ENCODE measurements at places on chromosomes 2 and 18.

DNA sequence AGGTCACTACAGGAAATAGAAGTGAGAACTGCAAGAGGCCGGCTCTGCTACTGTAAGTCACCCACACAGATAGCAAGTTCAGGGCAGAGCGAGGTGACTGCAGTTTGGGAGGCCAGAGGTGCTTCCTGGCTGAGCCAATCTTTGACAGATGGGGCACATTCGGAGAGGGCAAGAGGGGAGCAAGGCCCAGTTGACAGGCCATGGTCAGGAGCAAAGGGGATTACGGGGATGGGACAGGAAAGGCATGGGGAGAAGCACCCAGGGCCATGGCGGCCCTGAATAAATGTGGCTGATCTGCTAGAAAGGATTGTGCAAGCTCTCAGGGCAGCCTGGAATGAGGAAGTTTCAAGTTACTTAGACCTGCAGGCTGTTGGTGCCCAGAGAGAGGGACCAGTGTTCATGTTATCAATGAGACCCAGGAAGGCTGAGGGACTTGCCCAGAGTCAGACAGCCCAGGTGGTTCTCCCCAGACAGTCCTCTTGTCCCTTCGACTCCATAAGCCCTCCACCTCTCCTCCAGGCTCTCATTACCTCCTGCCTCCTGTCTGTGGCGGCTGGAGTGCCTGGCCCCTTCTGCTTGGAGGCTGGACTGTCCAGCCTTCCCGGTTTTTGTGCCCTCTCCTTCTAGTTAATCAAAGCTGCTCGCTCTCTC lies 123.3 kb downstream of the CTIF start:
- DNase-seq = peak; percentile 48

- no peak for DNase-seq
Observed at GRCh38 chr18:66138642-66139041, 387.8 kb downstream of the CDH7 start.

DNA sequence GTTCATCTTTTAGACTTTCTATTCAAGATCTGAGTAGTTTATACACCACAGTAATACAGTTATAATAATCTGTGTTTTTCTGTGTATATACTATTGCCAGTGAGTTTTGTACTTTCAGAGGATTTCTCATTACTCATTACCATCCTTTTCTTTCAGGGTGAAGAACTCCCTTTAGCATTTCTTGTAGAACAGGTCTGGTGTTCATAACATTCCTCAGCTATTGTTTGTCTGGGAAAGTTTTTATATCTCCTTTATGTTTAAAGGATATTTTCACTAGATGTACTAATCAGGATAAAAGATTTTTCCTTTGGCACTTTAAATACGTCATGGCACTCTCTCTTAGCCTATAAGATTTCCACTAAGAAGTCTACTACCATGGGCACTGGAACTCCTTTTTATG lies 705.5 kb downstream of the SLC4A3 start:
- DNase-seq = no peak

- DNase-seq = no peak
Observed at GRCh38 chr2:231917280-231918066, 8.7 kb downstream of the NPPC start.

DNA sequence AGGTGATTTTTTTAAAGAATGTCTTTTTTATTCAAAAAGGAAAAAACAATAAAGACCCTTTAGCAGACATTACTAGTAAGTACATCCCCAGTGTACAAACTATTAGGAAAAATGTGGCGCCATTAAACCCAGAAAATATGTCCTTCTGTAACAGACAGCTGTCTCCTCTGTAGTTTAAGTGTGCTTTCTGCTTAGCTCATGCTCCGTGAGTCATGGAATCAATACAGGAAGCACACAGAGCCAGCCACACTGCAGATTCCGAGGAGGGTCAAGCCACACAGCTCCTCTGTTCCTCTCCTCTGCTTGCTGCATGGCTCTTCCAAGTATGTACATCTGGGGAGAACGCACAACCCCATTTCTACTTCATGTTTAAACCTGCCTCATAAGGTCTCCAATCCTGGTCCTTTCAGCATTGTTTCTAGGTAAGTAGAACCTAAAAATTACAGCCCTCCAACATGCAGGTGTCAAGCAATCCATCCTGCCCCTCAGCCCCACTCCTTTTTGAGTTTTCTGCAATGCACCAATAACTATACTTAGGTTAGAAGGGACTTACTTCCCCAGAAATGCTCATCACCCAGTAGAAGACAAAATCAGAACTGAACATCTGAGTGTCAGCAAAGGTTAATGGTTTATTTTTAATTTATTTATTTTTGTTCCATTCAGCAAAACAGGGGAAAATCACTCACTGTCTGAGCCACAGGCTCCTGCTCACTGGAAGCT lies 37.5 kb downstream of the ACVR1 start:
- peak; percentile 77 for DNase-seq

- DNase-seq = no peak
Observed at GRCh38 chr2:26185304-26185928, 12.5 kb downstream of the GAREM2 start.

GRCh38 chr2:12803607-12804006 lies 86.9 kb downstream of the TRIB2 start:
- no peak for DNase-seq

DNA sequence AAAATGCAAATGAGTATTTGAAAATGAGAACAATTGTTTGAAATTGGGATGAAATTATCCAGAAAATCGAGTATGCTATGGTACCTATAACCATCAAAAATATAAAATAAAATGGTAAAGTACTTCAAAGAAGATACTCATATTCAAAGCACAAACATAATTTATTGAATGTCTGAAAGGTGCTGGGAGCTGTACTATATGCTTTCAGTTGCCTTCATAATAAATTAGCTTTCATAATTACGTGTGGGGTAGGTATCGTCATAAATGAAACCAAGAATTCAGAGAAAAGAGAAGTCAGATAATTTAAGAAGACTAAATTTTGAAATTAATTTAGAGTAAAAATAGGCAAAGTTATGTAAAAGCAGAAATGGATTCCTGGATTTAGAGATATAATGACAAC lies 721.9 kb upstream of the ACVR2A start:
- no peak for DNase-seq

- DNase-seq = peak; percentile 77
Observed at GRCh38 chr2:239328351-239329191, 72.2 kb downstream of the HDAC4 start.

DNA sequence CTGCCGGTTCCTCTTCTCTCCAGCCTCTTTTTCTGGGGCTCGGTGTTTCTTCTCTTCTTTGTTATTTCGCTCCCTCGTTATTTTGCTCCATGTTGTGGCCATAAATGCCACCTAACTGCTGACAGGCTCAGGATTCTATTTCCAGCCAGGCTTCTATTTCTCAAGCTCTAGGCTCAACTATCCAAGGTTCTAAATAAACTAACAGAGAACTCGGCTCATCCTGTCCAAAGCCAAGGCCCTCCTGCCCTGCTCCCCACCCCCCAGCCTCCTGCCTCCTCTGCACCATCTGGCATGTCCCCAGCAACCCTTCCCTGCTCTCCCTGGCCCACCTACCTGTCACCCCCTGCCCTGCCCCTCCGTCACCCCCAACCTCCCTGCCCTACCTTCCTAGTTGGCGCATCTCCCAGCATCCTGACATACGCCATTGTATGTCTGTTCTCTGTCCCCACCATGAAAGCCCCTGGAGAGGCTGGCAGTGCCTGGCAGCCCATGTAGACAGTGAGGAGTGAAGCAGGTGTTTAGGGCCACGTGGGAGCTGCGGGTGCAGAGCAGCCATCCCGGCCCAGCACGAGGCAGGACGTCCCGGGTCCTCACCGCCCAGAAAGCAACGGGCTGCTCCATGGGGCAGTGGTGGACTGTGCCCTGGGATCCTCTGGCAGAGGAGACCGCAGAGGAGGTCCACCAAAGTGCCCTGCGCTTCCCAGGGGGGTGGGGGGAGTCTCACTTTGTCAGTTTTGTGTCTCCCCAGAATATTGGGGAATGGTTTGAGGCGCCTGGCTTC lies 186.9 kb downstream of the TWIST2 start:
- no peak for DNase-seq

- DNase-seq = peak; percentile 16
Observed at GRCh38 chr2:142175813-142176338, 45.1 kb upstream of the LRP1B start.
